Tibial nerve (tissue), 4 donors: ENCODE measurements at places on chromosomes 5 and 9. TPM values are rescaled to one million over a fixed set of nuclear protein-coding genes. Genes with fewer than 3 reads are reported as not detected.

ANKRD31 gene
- total RNA-seq = 1.5 TPM

SPINK6 gene
- total RNA-seq = not detected

PHF24 gene
- 1.2 TPM for total RNA-seq

NME5 gene
- not detected for total RNA-seq

ELOVL7 gene
- 13.3 TPM for total RNA-seq

MELK gene
- 1.2 TPM for total RNA-seq

FRMPD1 gene
- 0.30 TPM for total RNA-seq

SMIM33 gene
- not detected for total RNA-seq

ZNF300 gene
- total RNA-seq = 10.5 TPM

CCL28 gene
- total RNA-seq = 7.5 TPM

MYOT gene
- 16.1 TPM for total RNA-seq

PLAC8L1 gene
- total RNA-seq = not detected

NR2F1-AS1 gene
- total RNA-seq = 33.1 TPM

ZBED3 gene
- total RNA-seq = 7.3 TPM

GPR151 gene
- total RNA-seq = not detected

LCN9 gene
- not detected for total RNA-seq

PLCXD3 gene
- 7.5 TPM for total RNA-seq

PTPRD gene
- total RNA-seq = 5.1 TPM

CDH12 gene
- not detected for total RNA-seq

PCDHGC5 gene
- total RNA-seq = 3.6 TPM

ALAD gene
- total RNA-seq = 43.3 TPM

NEUROG1 gene
- not detected for total RNA-seq

UAP1L1 gene
- 15.9 TPM for total RNA-seq

DOK3 gene
- total RNA-seq = 20.1 TPM

FABP6 gene
- not detected for total RNA-seq

PLPPR1 gene
- 7.6 TPM for total RNA-seq

MEF2C gene
- total RNA-seq = 32.8 TPM

PTGER4 gene
- 21.6 TPM for total RNA-seq

SAXO1 gene
- not detected for total RNA-seq

SLC6A18 gene
- not detected for total RNA-seq

MZB1 gene
- total RNA-seq = not detected

DNAJB5 gene
- total RNA-seq = 4.5 TPM

PDE8B gene
- total RNA-seq = 6.3 TPM

HSPB3 gene
- total RNA-seq = 0.66 TPM

TMC1 gene
- 2.3 TPM for total RNA-seq

PCDHB13 gene
- total RNA-seq = 9.6 TPM

FOXD4 gene
- total RNA-seq = not detected

PDZD2 gene
- 106 TPM for total RNA-seq

RALGDS gene
- total RNA-seq = 34.5 TPM

ZNF608 gene
- 20.8 TPM for total RNA-seq

RNF38 gene
- 32.9 TPM for total RNA-seq

SOX30 gene
- total RNA-seq = not detected

GPBP1 gene
- total RNA-seq = 107 TPM

KIF12 gene
- total RNA-seq = not detected

PRR16 gene
- total RNA-seq = 2.1 TPM

TSSK1B gene
- total RNA-seq = 0.44 TPM

MARCOL gene
- not detected for total RNA-seq

GALT gene
- total RNA-seq = 67.3 TPM

INSL4 gene
- not detected for total RNA-seq

NUTM2G gene
- not detected for total RNA-seq

OR1J2 gene
- total RNA-seq = not detected

NDST1 gene
- total RNA-seq = 134 TPM

CCL21 gene
- 4.6 TPM for total RNA-seq

EEIG1 gene
- total RNA-seq = 49.6 TPM

ECM2 gene
- 52.7 TPM for total RNA-seq

AQP7 gene
- 51.6 TPM for total RNA-seq

RNF20 gene
- 17.8 TPM for total RNA-seq
